ENCODE measurements at places on chromosomes 4 and X.

DNA sequence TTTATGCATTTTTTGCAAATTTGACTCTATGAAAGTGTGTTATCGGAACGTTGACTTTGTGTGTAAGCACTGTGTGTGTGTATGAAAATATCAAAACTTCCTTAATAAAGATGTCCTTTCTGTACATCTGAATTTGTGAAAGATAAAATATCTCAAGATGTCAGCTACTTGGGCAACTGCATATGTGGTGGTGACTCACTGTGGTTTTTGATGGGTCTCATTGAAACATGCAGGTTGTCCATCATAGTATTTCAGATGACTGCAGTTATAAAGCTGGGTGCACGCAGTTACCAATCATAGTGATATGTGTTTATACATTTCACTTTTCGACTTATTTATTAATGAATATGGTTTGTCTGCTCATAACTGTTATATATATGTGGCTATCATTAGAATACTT lies 19.7 kb upstream of the BBS12 start:
- no peak for DNase-seq

DNA sequence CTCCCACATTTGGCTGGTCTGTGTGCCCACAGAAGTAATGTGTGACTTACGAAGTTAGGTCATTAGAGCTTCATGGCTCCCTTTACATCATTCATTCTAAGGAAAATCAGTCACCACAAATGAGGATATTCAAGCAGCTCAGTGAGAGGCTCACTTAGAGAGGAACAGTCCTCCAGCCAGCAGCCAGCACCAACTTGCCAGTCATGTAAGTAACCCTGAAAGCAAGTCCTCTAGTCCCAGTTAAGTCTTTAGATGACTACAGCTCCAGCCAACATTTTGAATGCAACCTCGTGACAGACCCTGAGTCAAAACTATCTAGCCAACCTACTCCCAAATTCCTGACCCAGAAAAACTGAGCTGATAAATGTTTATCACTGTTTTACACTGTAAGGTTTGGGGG lies 71.3 kb downstream of the LRBA start:
- no peak for DNase-seq

GRCh38 chr4:2673157-2673556 lies 83.0 kb downstream of the TNIP2 start:
- DNase-seq, result no peak

DNA sequence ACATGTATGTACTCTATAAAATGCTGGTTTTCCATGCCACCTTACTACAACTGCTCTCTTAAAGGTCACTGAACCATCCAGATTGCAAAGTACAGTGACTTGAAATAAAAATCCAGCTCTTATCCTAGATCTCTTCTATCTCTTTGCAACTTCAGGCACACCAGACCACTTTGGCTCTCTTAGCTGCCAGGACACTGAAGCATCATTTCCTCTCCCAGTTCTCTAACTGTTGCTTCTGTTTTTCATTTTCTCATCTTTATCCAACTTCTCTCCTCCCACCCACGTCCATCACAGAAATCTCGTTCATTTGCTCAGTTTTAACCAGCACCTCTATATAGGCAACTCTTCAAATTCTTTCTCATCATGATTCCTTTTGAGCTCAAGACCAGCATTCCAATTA lies 74.3 kb downstream of the METTL14 start:
- DNase-seq, result no peak
